ENCODE measurements at places on chromosomes 4 and X. TPM values are rescaled to one million over a fixed set of nuclear protein-coding genes. Genes with fewer than 3 reads are reported as not detected.

Gene TCEAL4
- total RNA-seq, result 4.0 TPM

Gene RHOXF1
- not detected for total RNA-seq

Gene AREG
- total RNA-seq, result 0.95 TPM

Gene SLC25A4
- 9.7 TPM for total RNA-seq

Gene SH3D19
- total RNA-seq, result not detected

Gene RASSF6
- not detected for total RNA-seq

Gene FRMPD3
- 0.05 TPM for total RNA-seq

Gene MAGEA8
- total RNA-seq, result not detected

Gene NR3C2
- total RNA-seq, result 2.4 TPM

Gene FAM9C
- total RNA-seq, result not detected
